ENCODE measurements at places on chromosomes 1 and 21.

DNA sequence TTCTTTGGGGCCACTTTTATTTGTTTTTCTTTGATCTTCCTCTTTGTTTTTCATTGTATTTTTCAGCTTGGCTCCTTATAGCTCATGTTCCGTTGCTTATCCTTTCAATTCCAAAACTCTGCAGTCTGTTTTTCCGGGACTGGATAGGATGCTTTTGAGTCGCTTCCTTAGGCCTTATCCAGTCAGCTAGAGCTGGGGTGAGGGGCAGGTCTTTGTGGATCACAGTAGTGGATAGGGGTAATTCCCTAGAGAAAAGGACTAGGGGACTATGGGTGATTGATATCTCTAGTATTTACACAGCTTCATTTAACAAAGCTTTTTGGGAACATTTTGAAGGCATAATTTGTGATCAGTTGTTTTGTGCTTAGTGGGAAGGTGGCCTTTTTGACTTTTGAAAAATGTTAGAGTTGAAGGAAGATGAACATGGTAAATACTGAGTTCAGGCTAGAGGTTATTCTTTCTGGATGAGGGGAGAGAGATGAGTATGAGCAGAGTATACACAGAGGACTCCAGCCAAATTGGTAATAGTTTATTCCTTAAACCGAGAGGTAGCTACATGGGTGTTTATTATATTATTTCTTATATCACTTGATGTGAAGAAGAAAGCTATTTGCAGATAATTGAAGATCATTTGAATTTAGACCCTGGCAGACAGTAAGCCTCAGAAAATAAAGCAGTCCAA lies 22.5 kb downstream of the CEP350 start:
- DNase-seq = no peak

DNA sequence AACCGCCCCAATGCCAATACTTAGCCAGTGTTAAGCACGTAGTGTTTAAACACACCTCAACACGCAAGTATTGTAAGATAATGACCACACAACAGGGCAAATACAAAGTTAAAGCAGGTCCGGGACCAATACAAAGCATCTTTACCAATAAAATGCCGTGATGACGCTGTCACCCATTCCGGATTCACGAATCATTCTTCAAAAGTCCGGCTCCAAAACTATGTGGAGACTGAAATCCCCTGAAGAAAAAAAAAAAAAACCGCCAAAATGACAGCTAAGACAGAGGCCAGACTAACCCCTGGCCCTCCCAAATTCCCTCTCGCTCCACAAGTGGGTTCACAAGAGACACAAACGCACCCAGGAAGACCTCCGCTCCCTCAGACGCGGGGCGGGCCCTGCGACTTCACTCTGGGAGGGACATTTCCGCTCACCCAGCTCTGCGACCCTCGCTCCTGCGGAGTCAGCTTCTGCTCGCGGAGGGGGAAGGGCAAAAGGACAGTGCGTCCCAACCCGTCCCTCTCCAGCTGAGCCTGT lies 625 bp upstream of the DARS2 start:
- no peak for DNase-seq

GRCh38 chr1:204703268-204703664 lies 17.7 kb upstream of the LRRN2 start:
- no peak for DNase-seq

DNA sequence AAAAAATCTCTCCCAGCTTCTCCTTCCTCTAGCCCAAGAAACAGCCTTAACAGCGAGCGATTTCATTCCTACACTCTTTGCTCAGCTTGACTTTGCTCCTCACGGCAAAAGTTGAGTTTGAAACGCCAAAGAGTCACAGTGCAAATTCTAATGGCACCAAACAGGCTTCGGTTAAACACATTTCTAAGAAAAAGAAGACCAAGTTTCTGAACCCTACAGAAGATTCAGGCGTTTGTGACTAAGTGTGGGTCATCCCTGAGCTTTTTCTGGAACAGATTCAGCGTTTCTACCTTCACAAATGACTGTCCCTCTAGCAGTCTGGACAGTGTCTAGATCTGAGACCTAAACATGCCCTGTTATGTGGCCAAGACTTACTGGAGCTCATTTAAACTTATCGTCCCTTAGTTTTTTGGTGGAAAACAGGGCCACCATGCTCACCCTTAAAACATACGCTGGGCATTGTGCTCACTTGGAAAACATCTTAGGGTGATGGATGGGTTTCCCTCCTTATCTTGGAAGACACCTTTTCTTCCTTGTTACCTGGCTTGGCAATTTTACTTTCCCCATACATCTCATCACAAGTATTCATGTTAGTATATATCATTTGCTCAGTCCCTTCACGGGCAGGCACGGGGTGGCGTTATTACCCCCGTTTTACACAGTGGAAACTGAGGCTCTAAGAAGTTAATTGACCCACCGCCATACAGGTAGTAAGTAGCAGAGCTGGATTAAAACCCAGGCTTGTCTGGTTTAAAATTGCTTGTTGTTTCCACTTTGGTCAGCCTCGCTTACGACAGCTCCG lies 1.0 kb downstream of the C1orf198 start:
- DNase-seq = no peak

DNA sequence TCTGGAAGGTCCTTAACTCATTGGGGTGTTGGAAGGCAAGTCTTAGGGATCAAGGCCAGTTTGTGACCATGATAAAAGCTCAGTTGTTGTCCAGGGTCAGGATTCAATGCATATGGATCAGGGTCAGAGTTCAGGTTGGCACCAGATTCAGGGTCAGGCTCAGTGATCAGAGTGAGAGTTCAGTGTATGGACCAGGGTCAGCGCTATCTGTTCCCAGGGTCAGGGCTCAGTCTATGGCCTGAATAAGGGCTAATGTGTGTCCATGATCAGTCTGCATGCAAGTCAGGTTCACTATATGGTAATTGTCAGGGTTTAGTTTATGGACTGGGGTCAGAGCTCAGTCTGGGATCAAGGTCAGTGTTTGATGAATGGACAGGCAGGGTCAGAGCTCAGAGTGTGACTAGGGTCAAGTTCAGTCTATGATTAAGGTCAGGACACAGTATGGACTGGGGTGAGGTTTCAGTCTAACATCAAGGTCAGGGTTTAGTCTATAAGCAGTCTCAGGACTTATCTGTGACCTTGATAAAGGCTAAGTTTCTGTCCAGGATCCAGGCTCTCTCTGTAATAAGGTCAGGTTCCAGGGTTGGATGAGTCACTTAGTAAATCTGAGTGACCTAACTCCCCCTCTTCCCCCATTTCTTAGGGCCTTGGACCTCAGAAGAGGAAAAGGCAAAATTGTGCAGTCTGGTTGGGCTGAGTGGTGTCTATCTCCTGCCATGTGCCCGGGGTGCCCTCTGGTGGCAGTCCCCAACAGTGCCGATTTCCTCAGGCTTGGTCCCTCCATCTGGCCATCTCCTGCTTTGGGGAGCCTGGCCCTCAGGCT lies 23.8 kb downstream of the KNCN start:
- peak; percentile 74 for DNase-seq

DNA sequence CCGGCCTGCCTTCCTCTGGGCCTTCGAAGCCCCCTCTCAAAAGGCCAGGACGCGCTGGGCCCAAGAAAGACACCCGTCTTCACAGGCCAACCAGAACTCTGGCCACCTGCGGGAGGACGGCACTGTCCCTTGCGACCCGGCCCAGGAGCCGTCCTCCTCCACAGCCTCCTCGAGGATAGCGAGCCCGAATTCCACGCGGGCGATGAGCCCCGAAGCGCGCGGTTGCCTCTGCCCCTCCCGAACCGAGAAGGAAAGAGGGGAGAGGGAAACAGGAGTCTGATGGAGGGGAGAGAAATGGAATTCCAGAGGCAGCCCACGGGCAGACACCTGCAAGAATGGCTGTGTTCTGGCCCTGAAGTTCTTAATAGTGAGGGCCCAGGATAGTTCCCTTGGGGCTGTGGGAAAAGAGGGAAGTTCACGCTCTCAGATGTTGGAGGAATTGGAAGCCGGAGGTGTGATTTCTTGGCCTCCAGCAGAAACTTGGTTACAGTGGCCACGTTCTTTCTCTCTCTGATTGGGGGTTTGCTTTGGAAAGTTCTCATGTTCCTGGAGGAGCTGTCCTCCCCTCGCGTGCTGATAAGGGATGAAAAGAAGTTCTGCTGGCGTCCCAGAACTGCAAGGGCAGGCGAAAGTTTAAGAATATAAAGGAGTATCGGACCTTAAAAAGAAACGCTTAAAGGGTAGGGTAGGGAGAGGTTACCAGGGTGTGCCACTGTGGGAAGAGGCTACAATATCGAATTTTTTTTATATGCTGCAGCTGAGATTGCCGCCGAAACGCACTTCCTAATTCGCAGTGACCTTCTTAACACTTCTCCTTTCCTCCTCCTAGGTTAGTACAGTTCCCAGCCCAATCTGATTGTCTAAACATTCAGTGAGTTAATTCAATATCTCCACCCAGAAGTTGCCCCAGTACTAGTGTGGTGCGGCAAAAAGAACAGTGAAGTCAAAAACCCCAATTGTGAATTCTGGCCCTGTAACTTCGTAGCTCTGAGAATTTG lies 5.8 kb upstream of the SLC44A5 start:
- DNase-seq = no peak

DNA sequence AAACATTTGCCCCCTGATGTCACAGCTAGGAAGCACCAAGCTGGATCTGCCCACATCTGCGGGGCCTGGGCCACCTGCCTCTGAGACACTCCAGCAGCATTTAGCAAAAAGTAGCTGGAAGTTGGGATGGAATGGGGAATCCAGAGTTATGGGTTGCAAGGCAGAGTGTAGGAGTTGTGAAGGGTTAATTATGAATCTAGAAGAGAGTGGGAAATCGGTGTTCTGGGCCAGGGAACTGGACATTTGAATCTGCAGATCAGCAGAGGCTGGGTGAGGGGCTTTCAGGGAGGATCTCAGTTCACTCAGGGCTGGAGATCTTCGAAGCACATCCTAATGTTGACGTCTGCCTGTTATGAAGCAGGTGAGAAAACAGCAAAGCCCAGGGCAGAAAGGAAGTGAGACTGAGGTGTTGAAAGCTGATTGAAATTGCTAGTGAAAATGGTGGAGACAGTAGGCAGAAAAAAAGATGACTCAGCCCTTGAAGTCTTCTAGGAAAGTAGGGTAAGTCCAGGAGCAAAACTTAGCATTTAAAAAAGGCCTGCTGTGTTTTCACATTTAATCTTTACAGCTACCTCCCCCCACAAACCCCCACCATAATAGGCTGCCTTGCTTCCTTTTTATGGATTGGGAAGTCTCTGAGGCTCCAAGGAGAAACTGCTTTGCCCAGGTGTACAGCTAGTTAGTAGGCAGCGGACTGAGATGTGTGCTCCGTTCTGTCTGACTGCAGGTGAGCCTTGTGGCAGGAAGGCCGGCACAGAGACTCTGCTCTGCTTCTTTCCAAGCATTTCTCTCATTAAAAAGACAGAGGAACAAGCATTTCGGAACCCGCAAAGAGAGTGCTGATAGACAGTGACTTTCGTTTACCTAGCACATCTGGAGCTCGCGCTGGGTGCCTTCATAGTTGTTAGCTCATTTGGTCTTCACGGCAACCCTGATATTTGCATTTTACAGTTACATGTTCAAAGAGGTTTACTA lies 7.2 kb downstream of the VANGL1 start:
- DNase-seq = no peak

DNA sequence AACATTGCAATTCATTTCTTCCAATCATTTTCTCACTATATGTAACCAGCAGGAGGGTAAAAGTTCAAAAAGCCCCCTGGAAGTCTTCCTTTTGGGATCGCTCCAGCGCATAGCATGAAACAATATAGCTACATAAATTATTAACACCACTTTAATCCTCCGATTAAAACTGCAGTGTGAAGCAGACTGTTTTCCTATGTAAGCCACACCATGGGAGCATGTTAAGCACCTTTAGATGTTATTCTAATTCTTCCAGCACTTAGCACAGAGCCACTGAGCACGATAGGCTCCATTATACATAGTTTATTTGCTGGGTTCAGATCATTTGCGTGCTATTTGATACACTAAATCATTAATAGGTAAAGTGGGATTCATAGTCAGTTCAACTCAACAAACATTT lies 18.4 kb upstream of the GADD45A start:
- no peak for DNase-seq

- no peak for DNase-seq
These were observed 16.8 kb downstream of the RIPK4 start for GRCh38 chr21:41750051-41750450.

- DNase-seq = no peak
These were observed 60.5 kb upstream of the SOD1 start for GRCh38 chr21:31599013-31599412.

DNA sequence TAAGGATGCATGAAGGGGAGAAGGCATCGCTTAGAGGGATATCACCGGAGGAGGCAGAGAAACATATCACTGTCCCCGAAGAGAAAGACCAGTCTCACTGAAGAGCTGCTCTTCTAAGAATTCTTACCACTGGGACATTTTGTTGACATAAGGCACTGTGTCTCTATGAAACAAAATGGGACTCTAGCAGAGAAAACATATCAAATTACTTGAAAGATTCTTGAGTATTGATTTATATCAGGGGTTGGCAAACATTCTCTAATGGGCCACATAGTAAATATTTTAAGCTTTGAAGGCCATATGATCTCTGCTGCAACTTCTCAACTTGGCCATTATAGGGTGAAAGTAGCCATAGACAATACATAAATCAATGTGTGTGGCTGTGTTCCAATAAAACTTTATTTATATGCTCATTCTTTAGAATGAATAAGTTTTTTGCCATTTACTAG lies 41.0 kb upstream of the GREM2 start:
- peak; percentile 22 for DNase-seq

DNA sequence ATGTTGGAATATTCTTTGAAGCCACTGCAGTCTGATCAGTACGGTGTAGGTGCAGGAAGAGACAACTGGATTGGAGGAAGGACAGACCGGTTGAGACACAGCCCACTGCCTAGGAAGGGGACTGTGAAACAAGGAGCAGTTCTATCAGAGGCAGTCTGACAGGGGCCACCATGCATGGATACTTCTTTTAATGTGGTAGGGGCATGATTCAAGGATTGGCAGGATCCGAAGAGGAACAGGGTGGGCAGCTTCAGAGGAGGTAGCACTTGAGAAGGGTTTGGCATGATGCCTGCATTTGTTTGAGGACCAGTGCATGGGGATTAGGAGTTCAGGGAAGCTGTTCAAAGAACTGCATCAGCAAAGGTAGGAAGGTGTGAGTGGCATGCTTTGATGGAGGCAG lies 167.9 kb downstream of the DYRK1A start:
- DNase-seq = no peak

- no peak for DNase-seq
These were observed 2.9 kb downstream of the SELENON start for GRCh38 chr1:25802915-25803314.

- DNase-seq = no peak
These were observed 60.7 kb upstream of the TEKT2 start for GRCh38 chr1:36023098-36023769.
